SIG-M5 (cell line): ENCODE measurements at places on chromosomes 3 and 15.

GRCh38 chr3:86890741-86891396 is 100.1 kb downstream of the VGLL3 start:
- DNase-seq = no peak

DNA sequence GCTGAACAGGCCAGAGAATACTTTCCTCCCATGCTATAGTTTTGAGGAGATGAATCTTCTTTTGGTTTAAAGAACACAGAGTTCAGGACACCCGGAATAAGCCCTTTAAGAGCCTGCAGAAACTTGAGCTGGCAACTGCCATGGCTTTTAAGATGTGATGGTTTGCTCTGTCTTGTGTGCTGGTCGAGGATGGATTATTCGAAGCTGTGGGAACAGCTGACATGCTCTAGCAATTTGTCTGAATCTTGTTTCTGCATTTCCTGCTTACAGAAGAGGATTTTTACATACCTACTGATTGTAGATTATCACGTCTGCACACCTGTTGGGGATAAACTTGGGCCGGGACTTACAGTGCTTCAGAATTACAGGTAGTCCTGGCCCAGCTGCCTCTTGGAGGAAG is 396.9 kb downstream of the LRTM1 start:
- no peak for DNase-seq

DNA sequence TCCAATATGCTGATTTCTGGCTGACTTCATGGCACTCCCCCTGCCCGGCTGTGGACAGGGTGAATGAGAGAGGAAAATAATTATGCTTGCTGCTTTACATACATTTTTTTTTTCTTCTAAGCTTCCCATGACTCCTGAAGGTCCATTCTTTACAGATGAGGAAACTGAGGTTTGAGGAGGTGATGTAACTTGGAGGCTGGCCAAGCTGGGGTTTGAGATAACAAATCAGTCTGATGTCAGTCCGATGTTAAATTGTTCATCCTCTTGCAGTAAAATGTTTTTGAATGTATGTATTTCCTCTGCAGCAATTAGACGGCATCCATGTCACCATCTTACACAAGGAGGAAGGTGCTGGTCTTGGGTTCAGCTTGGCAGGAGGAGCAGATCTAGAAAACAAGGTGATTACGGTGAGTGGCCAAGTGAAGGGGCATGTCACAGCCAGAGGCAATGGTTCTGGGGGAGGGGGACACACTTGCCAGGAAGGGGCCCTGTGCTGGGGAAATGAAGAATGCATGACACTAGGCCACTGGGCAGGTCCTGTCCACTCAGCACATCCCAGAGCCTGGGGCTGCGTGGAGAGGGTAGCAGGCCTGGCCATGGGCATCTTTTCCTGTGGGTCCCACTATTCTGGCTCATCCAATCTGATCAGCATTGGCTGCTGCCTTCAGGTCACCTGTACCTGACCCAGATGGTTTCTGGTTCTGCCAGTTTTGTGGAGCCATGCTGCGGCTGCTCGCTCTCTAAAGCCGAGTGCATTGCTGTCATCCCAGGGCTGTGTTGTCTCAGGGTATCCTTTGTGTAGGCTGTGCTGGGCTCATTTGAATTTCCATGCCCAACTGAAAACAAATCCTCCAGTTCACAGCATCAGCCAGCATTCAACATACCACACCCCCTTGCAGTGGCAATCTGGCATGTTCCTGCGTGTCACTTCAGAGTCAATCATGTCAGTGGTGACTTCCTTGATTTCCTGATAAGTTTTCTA is 20.4 kb downstream of the STARD5 start:
- DNase-seq = no peak

- no peak for DNase-seq
These were observed 165.2 kb downstream of the MECOM start for GRCh38 chr3:169498336-169498735.

DNA sequence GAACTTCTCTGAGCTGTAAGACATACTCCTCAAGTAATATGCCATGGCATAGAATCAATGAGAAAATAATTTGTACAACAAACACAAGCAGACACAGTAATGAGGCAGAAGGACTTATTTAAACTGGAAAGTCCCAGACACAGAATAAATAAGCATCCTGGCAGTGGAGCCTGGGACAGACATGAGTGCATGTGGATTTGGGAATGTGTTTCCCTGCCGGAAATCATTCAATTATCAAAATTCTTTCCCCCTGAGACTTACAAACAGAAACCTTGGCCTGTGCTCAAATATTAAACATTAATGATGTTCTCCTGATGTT is 520.1 kb downstream of the ROBO1 start:
- no peak for DNase-seq

DNA sequence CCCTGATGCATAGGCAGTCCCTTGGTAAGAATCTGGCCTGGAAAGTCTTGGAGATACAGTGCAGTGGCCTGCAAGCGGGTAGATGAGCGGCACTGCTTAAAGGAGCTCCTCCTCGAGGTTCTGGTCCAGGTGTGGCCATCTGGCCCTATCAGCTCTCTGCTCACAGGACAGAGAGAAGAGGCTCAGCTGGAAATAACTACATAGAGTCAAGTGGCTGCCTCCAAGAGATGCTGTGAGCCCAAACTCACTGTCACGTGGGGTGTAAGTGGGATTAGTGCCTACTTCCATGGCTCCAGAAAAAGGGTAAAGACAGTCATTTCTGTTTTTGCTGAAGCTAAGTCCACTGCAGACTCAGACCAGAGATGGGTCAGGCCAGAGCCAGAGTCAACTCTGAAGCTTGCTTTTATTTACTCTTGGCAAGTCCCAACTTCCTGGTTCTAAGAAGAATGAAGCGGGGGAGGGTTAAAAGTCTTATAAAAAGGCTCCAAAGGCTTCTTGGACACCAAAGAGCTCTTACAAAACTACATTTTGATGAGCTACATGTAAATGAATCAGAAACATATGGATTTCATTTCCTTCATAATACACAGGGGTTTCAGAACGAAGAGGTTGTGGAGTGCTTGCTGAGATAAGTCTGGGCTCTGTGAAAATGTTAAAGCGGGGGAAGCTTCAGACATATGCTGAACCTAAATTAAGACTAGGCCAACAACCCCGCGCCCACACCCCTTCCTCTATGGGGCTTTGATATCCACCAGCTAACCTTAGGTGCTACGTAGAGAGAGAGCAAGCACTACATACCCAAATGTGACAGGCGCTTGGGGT is 77.1 kb downstream of the PDZRN3 start:
- no peak for DNase-seq

DNA sequence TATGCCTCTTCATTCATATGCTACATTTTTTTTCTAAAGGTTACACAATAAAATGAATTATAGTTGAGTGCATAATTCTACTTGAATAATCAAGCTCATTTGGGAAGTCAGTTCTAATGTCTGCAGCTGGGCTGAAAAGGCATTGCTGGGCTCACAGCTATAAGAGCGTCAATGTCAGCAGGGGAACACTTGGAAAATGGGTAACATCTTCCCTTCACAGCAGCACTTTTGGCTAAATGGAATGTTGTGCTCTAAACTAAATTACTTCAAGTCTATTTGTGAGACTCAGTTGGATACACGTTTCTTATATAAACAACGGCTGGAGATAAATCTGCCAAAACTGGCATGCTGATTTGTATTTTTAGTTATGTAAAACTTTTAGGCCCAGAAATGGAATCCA is 357.8 kb downstream of the TBL1XR1 start:
- no peak for DNase-seq

- DNase-seq = no peak
These were observed 23.8 kb downstream of the FEM1B start for GRCh38 chr15:68301301-68301700.

GRCh38 chr15:81939604-81940440 is 106.0 kb downstream of the MEX3B start:
- no peak for DNase-seq
